ENCODE measurements at places on chromosomes 1 and 21. TPM values are rescaled to one million over a fixed set of nuclear protein-coding genes. Genes with fewer than 3 reads are reported as not detected.
A peak's percentile ranks its signal among the peaks of the same experiment; 100 is the strongest.

Gene HSPB7
- not detected for total RNA-seq

GRCh38 chr1:159803956-159804689, 2.0 kb downstream of the FCRL6 start:
- peak; percentile 20 for DNase-seq

- DNase-seq: no peak
These were observed 29.6 kb downstream of the SLC37A1 start for GRCh38 chr21:42543106-42543847.

DNA sequence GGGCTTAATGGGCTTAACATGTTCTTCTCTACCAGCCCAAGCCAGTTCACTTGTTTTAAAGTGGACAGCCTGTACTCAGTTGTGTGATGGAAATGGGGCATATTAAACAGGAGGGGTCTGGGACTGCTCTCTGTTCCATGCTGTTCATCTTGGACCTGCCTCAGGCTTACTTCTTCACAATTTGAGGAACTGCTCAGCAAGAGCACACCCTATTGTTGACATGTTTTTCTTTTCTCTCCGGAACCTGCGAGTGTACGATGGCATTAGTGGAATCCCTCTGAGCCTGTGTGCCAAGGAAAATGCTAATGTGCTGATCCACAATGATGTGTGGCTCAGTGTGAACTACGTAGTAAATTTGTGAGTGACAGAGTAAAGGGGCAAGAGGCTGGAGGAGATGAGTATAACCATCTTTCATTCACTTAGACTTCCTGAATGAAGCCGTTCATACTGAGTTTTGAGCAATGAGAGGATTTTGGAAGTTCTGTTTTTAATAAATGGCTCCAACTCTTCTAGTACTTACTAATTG, 6.9 kb downstream of the AHCYL1 start:
- DNase-seq: no peak
